ENCODE measurements at places on chromosomes 5 and 9.

DNA sequence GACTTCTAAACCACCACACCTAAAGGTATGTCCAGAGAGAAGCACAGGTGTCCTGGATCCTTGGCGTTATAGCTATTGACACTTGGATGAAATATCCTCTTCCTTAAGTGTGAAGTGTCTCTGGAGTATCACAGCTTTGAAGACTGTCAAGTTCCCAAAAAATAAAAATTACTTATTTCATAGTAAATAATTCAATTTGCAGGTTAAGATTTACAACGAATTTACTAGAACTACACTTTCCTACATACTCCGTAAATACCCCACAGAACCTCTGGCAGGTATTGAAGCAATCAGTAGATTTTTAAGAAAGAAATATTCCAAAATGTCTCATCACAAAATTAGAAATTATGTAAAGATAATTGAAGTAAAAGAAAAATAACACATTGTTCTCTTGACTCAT is 27.1 kb upstream of the POC5 start:
- DNase-seq: no peak

- no peak for DNase-seq
Observed at GRCh38 chr5:136639616-136640015, 274.3 kb upstream of the TRPC7 start.

DNA sequence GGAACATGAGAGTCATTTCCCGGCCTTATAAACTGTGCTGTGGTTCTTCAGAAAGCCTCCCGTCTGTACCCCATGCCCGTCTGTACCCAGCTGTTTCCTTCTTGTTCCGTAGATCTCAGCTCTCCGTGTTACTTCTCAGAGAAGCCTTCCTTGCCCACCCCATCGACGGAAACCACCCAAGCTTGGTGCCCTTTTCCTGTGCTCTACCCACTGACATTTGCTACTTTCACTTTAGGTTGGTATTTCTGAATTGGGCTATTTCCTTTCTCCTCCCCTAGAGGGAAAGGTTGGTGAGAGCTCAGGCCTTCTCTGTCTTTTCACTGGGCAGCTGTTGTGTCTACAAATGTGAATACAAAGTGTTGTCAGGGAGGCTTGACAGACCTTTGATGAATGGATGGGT is 764.5 kb upstream of the ADAMTS16 start:
- no peak for DNase-seq

- no peak for DNase-seq
Observed at GRCh38 chr5:135025730-135026644, 8.0 kb downstream of the PITX1 start.

GRCh38 chr9:92608909-92609445 is 61.0 kb downstream of the IPPK start:
- DNase-seq: peak; percentile 69

DNA sequence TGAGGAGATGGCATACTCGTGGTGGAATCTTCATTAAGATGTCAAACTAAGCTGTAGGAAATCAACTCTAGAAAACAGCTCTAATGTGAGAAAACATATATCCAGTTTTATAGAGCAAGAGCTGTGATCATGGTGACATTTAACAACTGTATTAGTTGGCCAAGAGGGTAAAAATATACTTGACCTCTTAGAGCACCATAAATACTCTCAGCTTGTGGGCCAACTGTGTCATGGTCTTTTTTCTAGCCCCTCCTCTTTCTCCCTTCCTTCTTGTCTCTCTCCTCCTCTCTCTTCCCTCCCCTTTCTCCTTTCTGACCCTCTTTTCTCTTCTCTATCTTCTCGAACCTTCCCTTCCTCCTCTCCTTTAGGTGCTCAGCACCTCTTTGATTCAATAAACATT is 54.7 kb downstream of the TMC1 start:
- no peak for DNase-seq

DNA sequence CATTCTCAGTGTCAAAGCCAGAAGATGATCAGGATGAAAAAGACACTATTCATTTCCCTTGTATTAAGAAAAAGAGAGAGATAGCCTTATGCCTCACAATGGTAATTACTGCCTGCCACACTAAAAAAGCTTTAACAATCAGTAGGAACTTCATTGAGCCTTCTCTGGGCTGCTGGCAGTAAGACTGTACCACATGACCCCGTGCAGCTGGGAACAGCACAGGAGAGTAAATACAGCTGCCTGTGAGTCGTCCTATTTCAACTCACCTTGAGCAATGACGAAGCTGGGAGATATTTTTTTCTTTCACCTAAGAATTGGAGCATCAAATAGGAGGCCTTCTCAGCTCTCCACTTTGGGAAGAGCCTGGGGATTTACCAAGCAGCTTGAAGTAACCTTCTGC is 316.3 kb downstream of the GABRB2 start:
- peak; percentile 46 for DNase-seq

GRCh38 chr9:97571664-97572063 is 61.5 kb downstream of the TSTD2 start:
- DNase-seq: no peak

DNA sequence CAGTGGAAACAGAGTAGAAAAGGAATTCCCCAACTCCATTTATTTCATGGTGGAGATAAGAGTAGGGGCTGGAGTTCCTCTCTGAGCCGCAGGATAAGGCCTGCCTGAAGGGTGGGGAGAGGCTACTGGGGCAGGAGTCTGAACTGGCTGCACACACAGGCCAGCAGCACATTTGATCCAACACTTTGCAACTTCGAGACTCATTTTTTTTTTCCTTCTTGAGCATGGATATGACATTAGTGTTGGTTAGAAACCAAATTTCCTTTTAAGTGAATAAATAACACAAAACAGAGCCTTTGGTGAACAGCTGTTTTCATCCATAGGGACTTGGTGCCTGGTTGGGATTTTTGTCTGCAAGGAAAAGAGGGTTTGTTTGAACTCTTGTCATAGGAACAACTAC is 76.6 kb downstream of the RALGPS1 start:
- DNase-seq: no peak

DNA sequence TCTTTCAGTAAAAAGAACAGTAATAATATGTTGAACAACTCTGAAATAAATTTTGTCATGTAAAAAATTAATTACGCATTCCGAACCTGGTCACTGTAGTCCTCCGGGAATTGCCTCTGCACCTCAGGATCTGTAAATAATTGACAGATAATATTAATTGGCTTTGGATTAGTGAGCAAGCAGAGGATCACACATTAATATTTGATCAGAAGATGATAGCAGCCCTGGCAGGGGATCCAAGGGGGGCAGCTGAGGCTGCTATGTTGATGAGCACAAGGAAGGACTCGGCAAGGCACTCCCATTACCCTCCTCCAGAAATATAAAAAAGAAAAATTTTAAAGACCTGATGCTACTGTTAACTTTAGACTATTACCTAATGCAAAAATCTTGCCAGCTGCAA is 137.4 kb downstream of the DENND1A start:
- DNase-seq: no peak

GRCh38 chr5:176874198-176874780 is 24.9 kb downstream of the HK3 start:
- no peak for DNase-seq

- no peak for DNase-seq
Observed at GRCh38 chr9:126424511-126424910, 97.9 kb downstream of the MVB12B start.

- no peak for DNase-seq
Observed at GRCh38 chr5:150448952-150449516, 505 bp downstream of the RPS14 start.

DNA sequence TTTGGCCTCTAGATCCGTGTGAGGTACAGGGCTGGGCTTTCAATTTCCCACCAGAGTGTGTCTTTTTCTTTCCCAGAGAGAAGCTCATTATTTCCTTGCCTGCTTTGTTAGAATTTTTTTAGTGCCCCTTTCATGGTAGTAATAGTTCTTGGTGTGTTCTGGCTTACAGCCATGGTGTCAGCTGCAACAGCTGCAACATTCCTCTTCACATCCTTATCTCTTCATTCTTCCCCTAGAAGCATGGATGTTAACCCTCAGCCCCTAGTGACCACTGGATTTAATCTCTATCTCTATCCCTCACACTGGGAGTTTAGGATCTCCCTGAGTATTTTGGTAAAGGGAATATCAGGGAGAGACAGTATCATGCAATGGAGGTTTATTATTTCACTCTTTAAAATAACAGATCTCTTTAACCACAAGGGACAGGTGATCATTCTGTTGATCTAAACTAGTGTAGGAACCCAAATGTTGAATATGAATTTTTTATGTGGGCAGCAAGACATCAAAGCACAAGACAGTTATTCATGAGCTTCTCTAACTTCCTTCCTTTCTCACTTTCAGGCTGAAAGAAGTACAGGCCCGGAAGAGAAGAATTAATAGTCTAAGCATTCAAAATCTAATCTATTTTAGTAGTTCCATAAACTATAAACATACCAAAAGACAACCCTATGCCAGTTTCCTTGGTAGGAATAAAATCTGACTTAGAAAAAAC is 160.2 kb downstream of the FAM170A start:
- no peak for DNase-seq

DNA sequence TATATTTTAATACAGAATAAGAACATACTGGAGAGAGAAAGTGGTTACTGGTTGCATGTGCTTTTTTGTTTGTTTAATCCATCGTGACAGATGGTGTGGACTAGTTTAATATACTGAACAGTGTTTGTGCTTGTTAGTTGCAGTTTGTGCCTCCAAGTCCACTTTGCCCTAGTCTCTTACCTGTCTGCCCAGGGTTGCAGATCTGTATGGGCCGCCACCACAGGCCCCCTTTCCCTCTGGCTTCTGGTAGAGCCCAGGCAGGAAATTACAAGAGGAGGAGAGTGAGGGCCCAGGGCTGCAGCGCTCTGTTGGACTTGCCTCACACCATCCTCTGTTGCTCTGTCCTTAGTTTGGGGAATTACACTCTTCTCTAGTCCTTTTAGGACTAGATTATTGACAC is 166.4 kb downstream of the KDM4C start:
- DNase-seq: no peak

- DNase-seq: peak; percentile 33
Observed at GRCh38 chr5:3594510-3595005, 1.1 kb upstream of the IRX1 start.

DNA sequence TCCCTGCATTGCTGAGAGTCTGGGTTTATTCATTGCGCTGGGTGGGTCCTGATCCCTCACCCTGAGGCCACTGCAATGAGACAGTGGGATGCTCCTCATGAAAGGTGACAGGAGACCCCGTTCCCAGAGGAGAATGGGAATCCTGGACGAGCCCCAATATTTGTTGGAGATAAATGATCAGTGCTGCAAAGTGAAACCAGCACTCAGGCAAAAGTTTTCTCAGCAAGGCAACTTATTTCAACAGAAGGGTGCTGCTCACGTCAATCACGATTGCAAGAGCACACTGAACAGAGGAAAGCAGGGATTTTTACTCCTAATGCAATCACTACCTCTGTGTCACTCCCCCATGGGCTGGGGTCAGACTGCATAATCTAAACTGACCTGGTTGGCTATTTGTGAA is 110.2 kb upstream of the MAMDC2 start:
- DNase-seq: no peak

DNA sequence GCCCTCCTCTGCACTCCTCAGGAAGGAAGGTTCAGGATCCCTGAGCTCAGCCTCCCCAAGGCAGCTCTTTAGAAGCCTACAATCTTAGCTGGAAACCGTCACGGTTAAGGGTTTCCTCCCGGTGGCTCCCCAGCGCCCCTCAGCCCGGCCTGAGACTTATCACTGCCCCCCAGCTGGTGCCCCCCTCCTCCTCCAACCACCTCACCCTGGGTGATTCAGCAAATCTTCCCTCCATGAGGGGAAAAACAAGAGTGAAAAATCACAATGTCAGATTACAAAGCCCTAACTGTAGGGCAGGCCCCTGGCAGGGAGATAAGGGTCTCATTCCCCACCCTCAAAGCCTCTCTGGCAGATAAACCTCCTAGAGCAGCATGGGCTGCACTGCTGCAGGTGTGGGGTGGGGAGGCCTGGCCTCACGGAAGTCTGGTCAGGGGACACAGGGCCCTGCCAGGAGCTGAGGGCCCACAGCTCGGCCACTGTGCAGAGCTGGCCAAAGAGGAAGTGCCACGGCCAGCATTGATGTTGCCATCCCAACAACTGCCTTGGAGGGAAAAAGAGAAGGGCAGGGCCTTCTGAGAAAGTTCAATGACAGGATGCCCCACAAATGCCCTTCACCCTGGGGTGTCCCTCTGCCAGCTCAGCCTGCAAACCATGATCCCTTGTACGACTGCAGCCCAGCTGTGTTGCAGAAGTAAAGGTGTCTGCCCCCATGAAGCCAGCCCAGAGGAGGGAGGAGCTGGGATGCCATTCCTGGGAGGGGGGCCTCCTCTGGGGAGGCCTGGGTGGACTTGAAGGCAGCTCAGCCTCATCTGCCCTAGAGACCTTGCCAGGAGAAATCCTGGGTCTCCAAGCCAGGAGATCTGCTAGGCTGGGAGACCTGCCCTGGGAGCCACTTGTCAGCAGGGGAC is 25.9 kb downstream of the GFI1B start:
- no peak for DNase-seq

- no peak for DNase-seq
Observed at GRCh38 chr9:4815381-4815956, 22.7 kb downstream of the RCL1 start.
